ENCODE measurements at places on chromosomes 2 and 18. TPM values are rescaled to one million over a fixed set of nuclear protein-coding genes. Genes with fewer than 3 reads are reported as not detected.

GRCh38 chr2:216717491-216717901 lies 22.1 kb upstream of the IGFBP5 start:
- DNase-seq: no peak

- DNase-seq: no peak
Observed at GRCh38 chr2:8432706-8433336, 249.0 kb upstream of the ID2 start.

DNA sequence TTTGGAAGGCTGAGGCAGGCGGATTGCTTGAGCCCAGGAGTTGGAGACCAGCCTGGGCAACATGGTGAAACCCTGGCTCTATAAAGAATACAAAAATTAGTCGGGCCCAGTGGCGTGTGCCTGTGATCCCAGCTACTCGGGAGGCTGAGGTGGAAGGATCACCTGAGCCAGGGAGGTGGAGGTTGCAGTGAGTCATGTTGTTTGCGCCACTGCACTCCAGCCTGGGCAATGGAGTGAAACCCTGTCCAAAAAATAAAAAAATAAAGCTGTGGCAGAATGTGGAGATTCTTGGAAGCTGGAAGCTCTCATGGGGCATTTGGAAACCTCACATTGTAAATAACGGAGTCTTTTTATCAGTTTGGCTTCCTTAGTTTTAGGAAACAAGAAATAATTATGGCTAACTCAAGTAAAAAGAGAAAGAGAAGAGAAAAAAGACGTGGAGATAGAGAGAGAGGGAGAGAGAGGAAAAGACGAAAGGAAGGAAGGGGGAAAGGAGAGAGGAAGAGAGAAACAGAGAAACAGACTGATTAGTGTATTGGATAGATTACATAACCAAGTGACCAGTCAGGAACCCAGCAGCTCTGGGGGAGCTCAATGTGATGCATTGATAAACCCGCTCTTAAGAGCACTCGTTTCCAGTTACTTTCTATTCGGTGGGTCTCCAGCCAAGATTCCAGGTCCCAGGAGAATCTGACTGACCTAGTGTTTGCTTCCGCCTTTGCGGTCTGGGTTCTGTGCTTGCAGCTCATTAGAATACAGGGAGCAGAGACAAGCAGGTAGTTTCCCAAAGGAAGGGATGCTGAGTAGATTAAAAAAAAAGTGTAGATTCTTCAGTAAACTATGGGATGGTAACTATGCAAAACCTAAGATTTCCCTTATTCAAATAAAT lies 1.1 kb upstream of the SPAST start:
- DNase-seq: no peak

Gene SKA1
- 15.7 TPM for total RNA-seq

DNA sequence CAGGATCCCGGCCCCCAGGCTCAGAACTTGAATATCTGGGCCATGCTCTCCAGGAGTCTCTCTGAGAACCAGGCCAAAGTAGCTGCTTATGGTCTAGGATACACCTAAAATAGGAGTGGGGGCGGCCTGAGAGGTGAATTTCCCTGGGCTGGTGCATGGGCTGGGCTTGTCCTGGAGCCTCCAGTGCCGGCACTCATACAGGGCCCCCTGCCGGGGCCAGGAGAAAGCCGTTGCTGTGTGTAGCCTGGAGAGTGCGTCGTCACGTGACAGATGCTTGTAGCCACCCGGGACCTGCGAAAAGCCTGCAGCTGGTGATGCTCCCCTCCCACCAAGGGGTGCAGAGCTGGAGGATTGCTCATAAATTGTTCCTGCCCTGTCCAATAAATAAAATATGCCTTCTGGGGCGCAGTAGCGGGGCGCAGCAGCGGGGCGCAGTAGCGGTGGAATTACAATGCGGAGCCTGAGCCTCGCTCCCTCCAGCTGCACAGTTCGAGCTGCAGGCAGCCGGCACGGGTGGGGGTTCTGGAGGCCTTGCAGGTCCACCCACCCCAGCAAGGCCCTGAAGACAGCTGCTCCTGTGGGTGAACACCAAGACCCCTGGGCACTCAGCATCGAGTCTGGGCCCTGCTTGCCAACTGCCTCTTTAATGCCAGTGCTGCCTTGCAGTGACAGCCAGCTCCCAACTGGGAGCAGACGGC lies 289.9 kb downstream of the NDUFA10 start:
- peak; percentile 39 for DNase-seq

DNA sequence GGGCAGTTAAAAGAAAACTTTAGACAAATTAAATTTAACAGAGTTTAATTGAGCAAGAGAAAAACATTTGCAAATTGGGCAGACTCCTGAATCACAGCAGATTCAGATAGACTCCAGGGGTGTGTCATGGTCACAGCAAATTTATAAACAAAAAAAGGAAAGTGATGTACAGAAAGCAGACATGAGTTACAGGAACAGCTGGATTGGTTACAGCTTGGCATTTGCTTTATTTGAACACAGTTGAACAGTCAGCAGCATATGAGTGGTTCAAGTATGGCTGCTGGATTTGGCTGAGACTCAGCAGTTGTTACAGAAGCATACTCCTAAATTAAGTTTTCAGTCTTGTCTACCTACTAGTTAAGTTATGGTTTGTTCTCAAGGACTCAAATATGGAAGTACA lies 82.3 kb upstream of the NYAP2 start:
- DNase-seq: no peak

Gene SERPINB11
- total RNA-seq: not detected

GRCh38 chr2:239961662-239962613 lies 63.2 kb downstream of the NDUFA10 start:
- no peak for DNase-seq

DNA sequence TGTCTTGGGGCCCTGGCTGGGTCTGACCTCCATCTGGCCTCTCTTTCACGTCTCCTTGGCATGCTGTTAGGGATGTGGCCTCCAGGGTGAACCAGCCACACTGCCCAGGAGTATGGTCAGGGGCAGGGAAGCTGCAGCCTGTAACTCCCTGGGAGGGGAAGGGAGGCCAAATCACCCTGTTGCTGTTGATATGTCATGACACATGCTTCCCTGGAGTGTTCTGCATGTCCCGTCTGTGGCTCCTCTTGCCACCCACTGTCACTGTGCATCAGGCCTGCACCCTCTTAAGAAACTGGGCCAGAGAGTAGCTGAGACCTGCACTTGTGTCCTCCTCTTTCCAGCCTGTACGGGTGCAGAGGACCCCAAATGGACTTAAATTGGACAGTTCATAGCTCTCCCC lies 221.3 kb downstream of the FHOD3 start:
- DNase-seq: no peak

DNA sequence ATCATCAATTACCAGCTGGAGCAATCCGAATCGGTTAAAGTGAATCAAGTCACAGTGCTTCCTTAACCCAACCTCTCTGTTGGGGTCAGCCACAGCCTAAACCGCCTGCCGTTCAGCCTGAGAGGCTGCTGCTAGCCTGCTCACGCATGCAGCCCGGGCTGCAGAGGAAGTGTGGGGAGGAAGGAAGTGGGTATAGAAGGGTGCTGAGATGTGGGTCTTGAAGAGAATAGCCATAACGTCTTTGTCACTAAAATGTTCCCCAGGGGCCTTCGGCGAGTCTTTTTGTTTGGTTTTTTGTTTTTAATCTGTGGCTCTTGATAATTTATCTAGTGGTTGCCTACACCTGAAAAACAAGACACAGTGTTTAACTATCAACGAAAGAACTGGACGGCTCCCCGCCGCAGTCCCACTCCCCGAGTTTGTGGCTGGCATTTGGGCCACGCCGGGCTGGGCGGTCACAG lies 496 bp upstream of the ITGA4 start:
- DNase-seq: peak; percentile 41

Gene PER2
- 4.1 TPM for total RNA-seq

- peak; percentile 1 for DNase-seq
Observed at GRCh38 chr2:25381502-25381901, 39.8 kb upstream of the DNMT3A start.

GRCh38 chr18:51074605-51075004 lies 44.6 kb downstream of the SMAD4 start:
- DNase-seq: no peak

DNA sequence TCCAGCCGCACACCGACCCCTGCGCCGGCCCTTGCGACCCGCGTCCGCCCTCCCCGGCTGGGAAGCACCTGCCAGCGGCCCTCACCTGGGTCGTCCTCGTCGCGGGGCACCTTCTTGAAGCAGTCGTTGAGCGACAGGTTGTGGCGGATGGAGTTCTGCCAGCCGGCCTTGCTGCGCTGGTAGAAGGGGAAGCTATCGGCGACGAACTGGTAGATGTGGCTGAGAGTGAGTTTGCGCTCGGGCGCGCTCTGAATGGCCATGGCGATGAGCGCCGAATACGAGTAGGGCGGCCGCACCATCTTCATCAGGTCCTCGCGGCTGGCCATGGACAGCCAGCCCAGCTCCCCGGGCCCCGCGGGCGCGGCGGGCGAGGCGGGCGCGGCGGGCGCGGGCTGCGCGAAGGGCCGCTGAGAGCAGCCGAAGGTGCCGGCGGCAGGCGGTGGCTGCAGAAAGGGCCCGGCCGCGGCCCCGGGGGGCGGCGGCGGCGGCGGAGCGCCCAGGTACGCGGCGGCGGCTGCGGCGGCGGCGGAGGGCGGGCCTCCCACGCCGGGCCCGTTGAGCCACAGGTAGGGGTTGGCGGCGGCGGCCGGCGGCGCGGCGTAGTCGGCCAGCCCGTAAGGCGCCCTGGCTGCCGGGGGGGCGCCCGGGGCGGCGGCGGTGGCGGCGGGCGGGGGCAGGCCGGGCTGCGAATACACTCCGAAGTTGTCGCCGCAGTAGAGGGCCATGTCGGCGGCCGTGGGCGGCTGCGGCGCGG lies 505 bp downstream of the FOXI3 start:
- peak; percentile 47 for DNase-seq

- DNase-seq: no peak
Observed at GRCh38 chr18:40852406-40852805, 1102.6 kb upstream of the PIK3C3 start.

Gene MC2R
- total RNA-seq: not detected

Gene MFF
- 78.2 TPM for total RNA-seq

Gene DYNAP
- total RNA-seq: 0.46 TPM

- DNase-seq: no peak
Observed at GRCh38 chr2:182372661-182373060, 54.2 kb downstream of the PDE1A start.

DNA sequence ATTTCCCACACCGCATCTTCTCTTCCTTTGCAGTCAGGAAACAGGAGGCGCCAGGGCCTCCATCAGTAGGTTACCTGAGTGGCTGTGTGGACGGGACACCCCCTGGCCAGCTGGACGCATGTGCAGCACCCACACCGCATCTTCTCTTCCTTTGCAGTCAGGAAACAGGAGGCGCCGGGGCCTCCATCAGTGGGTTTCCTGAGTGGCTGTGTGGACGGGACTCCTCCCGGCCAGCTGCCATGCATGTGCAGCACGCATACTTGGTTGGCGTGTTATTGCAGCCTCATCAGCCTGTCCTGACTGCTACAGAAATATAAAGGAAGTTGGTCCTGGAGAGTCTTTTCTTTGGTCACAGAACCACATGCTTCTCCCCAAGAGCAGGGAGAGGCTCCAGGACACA lies 74.6 kb downstream of the DCDC2C start:
- no peak for DNase-seq
